ENCODE measurements at places on chromosomes 13 and 19.

- DNase-seq = no peak
- H3K4me1 ChIP-seq = peaks cover 12% of the 10 kb centered on the region
- H3K36me3 ChIP-seq = peaks cover 21% of the 10 kb centered on the region
These were observed 11.4 kb downstream of the ZNF331 start for GRCh38 chr19:53549340-53549739.

DNA sequence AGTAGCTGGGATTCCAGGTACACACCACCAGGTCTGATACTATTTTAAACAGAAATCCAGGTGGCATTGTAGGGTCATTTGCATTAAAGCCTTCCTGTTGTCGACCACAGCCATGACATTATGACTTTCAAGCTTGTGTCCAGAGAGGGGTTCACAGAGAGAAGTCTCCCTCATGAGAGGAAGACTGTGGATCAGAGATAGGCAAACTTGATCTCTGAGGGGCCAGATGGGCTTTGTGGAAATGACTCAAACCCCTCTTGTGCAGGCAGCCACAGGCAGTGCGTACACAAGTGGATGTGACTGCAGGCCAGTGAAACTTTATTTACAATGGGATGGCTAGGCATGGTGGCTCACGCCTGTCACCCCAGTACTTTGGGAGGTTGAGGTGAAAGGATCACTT is 27.8 kb upstream of the F2RL3 start:
- no peaks in the 10 kb centered on the region for H3K27me3 ChIP-seq
- H3K36me3 ChIP-seq = peaks cover 15% of the 10 kb centered on the region
- no peak for DNase-seq
- H3K27ac ChIP-seq = peak overlapping the region; percentile 24

GRCh38 chr13:51920267-51920666 is 58.5 kb downstream of the CCDC70 start:
- no peak overlapping the region for H3K4me3 ChIP-seq
- peaks cover 23% of the 10 kb centered on the region for H3K27me3 ChIP-seq
- no peaks in the 10 kb centered on the region for H3K36me3 ChIP-seq
- H3K27ac ChIP-seq = no peak overlapping the region
- H3K4me1 ChIP-seq = peaks cover 31% of the 10 kb centered on the region
- DNase-seq = no peak

DNA sequence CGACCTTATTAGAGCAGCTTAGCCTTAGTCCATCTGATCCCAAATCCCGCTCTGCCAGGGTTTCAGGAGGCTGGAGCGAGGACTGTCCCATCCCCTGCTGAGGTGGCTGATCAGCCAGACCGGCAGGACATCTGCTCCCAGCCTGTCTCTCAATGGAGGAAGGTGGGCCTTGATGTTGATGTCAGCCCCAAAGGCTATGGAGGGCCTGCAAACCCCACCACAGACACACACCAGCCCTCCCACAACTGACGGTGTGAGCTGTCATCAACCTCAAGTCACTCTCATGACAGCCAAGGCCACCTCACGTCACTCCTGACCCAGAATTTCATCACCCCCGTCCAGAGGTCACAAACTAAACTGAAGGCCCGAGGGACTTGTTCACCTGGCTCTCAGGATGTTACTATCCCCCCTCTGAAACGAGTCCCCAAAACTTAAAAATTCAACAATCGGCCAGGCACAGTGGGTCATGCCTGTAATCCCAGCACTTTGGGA is 25.5 kb downstream of the RHPN2 start:
- H3K27me3 ChIP-seq = no peaks in the 10 kb centered on the region
- H3K36me3 ChIP-seq = peaks cover 7% of the 10 kb centered on the region

- no peak for DNase-seq
- H3K27ac ChIP-seq = no peak overlapping the region
- no peaks in the 10 kb centered on the region for H3K36me3 ChIP-seq
- no peaks in the 10 kb centered on the region for H3K27me3 ChIP-seq
These were observed 90.6 kb downstream of the SPRY2 start for GRCh38 chr13:80250213-80250810.
